ENCODE measurements at places on chromosomes 2 and 18. TPM values are rescaled to one million over a fixed set of nuclear protein-coding genes. Genes with fewer than 3 reads are reported as not detected.

GRCh38 chr18:10860382-10860781 lies 289.0 kb downstream of the PIEZO2 start:
- no peak overlapping the region for H3K4me3 ChIP-seq
- DNase-seq = no peak
- H3K4me1 ChIP-seq = no peaks in the 10 kb centered on the region

GRCh38 chr2:216559625-216560156 lies 61.0 kb downstream of the RPL37A start:
- H3K36me3 ChIP-seq = no peaks in the 10 kb centered on the region
- no peaks in the 10 kb centered on the region for H3K4me1 ChIP-seq
- no peak for DNase-seq
- H3K27ac ChIP-seq = no peak overlapping the region
- no peaks in the 10 kb centered on the region for H3K27me3 ChIP-seq

DNA sequence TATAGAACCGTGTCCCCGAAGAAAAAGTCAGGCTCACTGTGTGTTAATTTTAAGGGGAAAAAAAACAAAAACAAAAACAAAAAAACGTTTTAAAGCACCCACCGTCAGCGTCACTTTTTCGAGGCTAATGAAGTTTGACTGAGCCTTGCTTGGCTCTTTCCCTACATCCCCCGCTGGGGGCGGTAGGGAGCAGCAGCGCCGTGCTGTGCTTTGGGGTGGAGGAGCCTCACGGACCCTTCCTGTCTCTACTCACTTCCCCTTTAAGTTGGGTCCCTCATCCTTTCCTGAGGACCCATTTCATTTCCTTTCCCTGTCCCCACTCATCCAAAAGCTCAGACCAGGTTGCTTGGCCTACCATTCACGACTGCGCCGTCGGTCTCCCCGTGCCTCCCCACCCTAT lies 82.8 kb upstream of the RPL31 start:
- H3K4me1 ChIP-seq = no peaks in the 10 kb centered on the region
- DNase-seq = no peak
- no peak overlapping the region for H3K27ac ChIP-seq
- H3K27me3 ChIP-seq = no peaks in the 10 kb centered on the region
- H3K4me3 ChIP-seq = no peak overlapping the region
- no peaks in the 10 kb centered on the region for H3K36me3 ChIP-seq

DNA sequence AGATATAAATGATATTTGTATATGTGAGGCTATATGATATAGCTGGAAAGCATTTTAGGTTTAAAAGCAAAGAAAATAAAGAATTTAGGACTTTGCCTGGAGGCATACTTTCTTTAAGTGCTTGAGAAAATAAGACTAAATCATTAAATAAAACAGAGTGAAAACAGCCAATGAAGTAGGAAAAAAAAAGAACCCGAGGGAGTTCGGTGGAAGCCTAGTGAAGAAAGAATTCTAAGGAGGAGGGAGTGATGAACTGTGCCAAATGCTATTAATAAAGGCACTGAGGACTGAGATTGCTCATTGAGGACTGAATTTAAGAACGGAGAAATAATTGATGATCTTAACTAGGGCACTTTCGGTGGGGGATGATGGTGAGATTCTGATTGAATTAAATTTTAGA lies 573.5 kb downstream of the DSC3 start:
- no peaks in the 10 kb centered on the region for H3K36me3 ChIP-seq
- no peaks in the 10 kb centered on the region for H3K27me3 ChIP-seq
- no peaks in the 10 kb centered on the region for H3K4me1 ChIP-seq
- no peak for DNase-seq

- DNase-seq = no peak
- no peaks in the 10 kb centered on the region for H3K36me3 ChIP-seq
- no peaks in the 10 kb centered on the region for H3K4me1 ChIP-seq
These were observed 1076.7 kb upstream of the PIK3C3 start for GRCh38 chr18:40878371-40878770.

DNA sequence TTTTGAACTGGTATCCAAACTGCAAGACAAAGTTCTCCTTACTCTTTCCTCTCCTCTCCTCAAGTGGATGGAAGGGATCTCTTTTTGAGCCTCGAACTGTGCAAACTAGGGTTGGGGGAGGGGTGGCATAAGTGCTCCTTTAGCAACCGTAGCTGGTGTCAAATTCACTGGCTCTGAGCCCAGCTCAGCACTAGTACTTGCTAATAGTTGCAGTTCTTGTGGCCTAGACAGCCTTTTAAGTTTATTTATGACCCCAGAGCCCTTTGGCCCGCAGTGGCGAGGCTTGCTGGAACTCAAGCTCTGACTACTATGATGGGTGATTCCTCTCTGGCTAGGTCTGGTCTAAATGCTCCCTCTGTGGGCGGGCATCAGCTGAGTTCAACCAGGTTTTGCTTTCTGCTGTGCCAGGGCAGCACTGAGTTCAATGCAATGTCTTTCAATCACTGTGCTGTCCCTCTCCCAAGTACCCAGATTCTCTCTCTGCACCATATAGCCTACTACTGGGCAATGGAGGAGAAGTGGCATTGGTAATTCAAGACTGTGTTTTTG lies 528.4 kb upstream of the SYT4 start:
- no peak overlapping the region for H3K27ac ChIP-seq
- H3K27me3 ChIP-seq = no peaks in the 10 kb centered on the region
- no peaks in the 10 kb centered on the region for H3K4me1 ChIP-seq
- no peak for DNase-seq

DNA sequence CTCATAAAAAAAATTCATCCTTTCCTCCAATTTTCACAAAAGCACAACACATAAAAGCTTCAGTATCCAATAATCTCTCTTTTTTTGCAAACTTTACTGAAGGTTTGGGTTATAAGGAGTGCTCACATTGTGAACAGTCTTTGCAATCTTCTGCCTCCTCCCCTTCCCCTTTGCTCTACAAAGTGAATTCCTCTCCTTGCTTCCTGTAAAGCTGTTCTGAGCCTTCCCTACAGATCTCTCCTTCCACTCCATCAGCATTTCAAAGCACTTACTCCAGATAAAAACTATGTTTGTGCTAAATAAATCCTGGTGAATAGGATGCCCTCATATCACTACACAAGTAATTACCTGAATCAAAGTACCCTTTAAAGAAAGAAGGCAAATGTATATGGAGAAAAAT lies 4.6 kb upstream of the PDK1 start:
- DNase-seq = no peak
- H3K27me3 ChIP-seq = no peaks in the 10 kb centered on the region
- H3K4me3 ChIP-seq = no peak overlapping the region
- H3K36me3 ChIP-seq = no peaks in the 10 kb centered on the region

DNA sequence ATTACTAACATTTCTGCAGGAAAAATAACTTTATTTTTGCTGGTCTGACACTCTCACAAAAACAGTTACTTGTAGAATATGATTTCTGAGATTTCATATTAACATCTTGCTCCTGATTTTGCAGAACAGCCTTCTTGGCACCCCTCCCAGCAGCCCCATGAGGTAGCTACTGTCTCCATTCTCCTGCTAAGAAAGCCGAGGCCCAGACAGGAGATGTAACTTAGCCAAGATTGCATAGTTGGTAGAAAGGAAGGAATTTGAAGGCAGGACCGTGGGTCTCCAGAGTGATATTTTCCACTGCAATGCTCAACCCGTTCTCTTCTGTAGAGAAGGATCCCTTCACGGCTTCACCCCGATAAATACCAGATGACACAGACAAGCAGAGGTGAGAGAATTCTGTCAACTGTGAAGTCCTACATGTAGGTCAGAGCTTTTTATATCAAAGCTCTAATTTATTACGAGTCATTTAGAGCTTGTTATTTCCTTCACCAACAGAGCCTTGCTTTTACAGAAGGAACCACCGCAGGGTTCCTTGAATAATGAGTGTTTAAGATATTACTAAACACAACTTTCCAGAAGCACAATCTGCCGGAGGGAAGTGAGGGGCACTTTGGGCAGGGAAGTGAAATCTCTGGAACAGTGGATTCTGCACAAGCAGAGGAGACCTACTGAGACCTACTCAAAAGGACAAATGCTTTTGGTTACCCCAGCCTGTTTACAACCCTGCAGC lies 48.0 kb upstream of the MYCN start:
- no peaks in the 10 kb centered on the region for H3K36me3 ChIP-seq
- no peaks in the 10 kb centered on the region for H3K27me3 ChIP-seq
- no peak overlapping the region for H3K4me3 ChIP-seq
- no peak for DNase-seq
- peaks cover 45% of the 10 kb centered on the region for H3K4me1 ChIP-seq
- peak overlapping the region; percentile 96 for H3K27ac ChIP-seq

- H3K36me3 ChIP-seq = no peaks in the 10 kb centered on the region
- H3K27me3 ChIP-seq = no peaks in the 10 kb centered on the region
- no peak overlapping the region for H3K4me3 ChIP-seq
- H3K27ac ChIP-seq = no peak overlapping the region
- no peaks in the 10 kb centered on the region for H3K4me1 ChIP-seq
- no peak for DNase-seq
These were observed 813.0 kb downstream of the MBD2 start for GRCh38 chr18:53411511-53411910.

DNA sequence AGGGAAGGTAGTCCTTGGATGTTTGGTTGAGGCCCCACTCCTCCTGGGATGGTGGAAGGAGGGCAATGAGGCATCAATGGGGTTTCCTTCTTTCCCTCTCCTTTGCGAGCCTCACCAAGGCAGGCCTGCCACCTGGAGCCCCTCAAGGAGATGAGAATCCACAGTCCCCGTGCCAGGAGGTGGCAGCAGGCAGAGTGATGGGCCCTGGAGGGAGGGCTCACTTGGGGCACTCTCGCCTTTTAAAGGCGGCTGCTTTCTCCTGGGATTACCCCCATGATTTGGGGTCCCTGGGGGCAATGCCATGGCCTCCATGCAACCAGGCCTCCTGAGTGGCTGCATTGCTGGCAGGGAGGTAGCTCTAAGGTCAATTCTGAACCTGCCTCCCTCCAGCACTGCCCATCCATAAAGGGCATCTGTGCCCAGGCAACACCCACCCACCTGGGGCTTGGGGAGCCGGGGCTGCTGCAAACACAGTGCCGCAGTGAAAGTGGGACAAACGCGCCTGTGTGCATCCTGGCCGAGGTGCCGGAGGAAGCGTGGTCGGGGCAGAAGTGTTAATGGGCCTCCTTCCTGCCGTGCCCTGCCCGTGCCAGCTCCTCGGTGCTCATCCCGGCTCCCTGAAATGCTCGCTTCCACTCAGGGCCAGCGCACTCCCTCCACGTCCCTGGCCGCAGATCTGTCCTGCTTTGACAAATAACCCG lies 55.9 kb downstream of the ZFP36L2 start:
- no peaks in the 10 kb centered on the region for H3K36me3 ChIP-seq
- no peaks in the 10 kb centered on the region for H3K27me3 ChIP-seq
- H3K4me1 ChIP-seq = peaks cover 54% of the 10 kb centered on the region
- H3K4me3 ChIP-seq = no peak overlapping the region

- H3K36me3 ChIP-seq = no peaks in the 10 kb centered on the region
- no peaks in the 10 kb centered on the region for H3K27me3 ChIP-seq
- H3K4me3 ChIP-seq = no peak overlapping the region
- peaks cover 8% of the 10 kb centered on the region for H3K4me1 ChIP-seq
- no peak overlapping the region for H3K27ac ChIP-seq
- no peak for DNase-seq
These were observed 29.9 kb downstream of the C18orf54 start for GRCh38 chr18:54387631-54388030.

Gene RGPD4
- not detected for total RNA-seq

Gene HRH4
- total RNA-seq = not detected

Gene GRB14
- 10.1 TPM for total RNA-seq

Gene INHBB
- 28.6 TPM for total RNA-seq

Gene NT5DC4
- total RNA-seq = 4.0 TPM

Gene TFCP2L1
- 17.8 TPM for total RNA-seq

Gene NFE2L2
- 80.5 TPM for total RNA-seq

Data from Caco-2 (cell line).